ENCODE measurements at places on chromosomes 1 and 21.

- no peak for DNase-seq
Observed at GRCh38 chr21:31772674-31773555, 41.0 kb upstream of the SCAF4 start.

DNA sequence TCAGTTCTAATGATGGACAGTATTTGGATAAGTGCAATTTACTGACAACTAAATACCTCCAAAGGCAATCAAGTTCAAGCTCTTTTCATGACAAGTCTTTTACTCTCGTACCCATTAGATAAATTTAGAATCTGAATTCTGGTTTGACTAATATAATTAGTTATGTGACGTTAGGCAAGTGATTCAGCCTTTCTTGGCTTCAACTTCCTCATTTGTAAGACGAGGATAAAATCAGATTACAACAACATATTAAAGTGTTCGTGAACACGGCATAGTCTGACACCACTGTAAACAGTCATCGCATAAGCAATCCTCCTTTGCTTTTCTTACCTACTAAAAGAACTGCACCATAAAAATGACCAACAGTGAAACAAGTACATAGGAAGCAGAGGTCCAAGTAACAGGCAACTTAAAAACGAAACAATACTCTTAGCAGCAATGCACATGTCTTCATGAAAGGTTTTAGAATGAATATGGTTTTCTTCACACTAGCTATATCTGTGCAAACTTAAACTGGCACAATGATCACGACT is 25.7 kb downstream of the COA6 start:
- no peak for DNase-seq

DNA sequence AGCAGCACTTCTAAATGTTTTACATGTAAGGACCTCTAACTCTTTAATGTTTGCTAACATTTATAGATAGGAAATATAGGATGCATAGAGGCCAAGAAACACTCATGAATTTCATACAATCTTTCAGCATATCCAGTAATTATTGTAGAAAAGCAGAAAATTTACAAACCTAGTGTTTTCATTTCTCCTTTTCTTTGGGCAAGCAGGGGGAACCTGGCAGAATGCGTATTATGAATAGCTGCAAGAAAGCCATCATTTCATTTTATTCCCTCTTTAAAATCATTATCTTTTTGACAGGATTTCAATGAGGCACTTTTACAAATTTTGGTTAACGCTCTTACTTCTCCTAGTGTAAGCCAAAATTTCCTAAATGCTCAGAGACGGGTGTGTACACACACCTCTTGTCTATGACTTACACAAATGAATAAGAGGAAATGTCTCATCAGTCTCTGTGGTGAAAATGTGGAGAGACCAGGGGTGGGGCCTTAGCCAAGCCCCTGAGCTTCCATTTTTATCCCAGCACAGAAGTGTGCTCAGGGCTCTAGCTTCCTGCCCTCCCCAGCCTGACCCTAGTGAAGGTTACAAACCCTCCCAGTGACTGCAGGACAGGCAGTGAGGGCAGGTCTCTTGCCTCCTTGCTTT is 91.6 kb downstream of the LRRC8C start:
- DNase-seq, result no peak

DNA sequence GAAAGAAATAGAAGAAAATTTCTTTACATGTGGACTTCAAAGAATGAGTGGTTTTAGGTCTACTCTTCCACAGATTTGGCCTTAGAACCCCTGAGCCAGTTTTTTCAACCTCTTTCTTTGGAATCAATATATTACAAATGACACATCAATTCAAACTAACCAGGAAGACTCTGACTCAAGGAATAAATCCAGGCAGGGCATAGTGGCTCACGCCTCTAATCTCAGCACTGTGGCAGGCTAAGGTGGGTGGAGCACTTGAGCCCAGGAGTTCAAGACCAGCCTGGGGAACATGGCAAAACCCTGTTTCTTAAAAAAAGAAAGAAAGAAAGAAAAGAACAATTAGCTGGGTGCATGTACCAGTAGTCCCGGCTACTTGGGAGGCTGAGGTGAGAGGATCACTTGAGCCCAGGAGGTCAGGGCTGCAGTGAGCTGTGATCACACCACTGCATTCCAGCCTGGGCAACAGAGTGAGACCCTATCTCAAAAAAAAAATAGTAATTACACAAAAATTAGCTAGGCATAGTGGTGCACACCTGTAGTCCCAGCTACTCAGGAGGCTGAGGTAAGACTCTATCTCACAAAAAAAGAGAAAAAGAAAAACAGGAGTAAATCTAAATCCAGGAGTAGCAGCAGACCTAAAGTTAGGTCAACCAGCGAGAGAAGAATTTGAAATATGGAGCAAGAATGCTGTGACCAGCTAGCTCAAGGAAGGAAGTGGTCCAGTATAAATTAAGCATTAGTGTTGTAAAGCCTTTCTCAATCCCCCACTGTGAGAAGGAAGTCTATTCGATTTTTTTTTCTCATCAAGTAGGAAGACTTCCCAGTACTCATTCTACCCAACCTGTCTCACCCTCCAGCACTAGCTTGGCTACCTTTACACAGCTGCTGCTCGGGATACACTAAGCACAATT is 1.9 kb downstream of the SORT1 start:
- no peak for DNase-seq

- DNase-seq, result no peak
Observed at GRCh38 chr1:119978018-119978505, 81.7 kb upstream of the ADAM30 start.

GRCh38 chr1:84299536-84300170 is 1.9 kb upstream of the SAMD13 start:
- DNase-seq, result no peak

- no peak for DNase-seq
Observed at GRCh38 chr1:192980856-192981255, 78.3 kb downstream of the UCHL5 start.

- DNase-seq, result no peak
Observed at GRCh38 chr1:93595743-93596142, 85.9 kb downstream of the BCAR3 start.

- no peak for DNase-seq
Observed at GRCh38 chr1:184406479-184406878, 19.6 kb downstream of the C1orf21 start.

DNA sequence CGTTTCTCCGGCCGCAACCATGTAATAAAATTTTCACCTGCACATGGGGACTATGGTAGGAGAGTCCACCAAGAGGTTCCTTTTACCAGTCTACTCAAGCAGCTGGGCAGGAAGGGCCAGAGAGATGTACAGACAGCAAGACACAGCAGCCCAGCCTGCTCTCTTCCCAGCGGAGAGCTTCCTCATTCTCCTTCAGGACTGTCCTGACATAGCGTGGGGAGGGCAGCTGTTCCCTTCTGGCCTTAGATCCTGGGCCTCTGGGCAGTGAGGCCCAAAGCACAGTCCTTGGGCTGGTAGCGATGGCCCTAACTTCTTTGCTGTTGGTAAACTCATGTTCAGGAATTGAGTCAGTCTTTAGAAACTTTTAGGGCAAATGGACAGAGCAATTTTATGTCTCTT is 89.1 kb downstream of the BCAR3 start:
- no peak for DNase-seq

GRCh38 chr1:9909234-9910046 is 629 bp downstream of the CTNNBIP1 start:
- DNase-seq, result peak; percentile 72

GRCh38 chr1:211783266-211783665 is 47.3 kb downstream of the LPGAT1 start:
- no peak for DNase-seq

GRCh38 chr1:30047576-30047975 is 675.8 kb downstream of the MATN1 start:
- DNase-seq, result no peak

- no peak for DNase-seq
Observed at GRCh38 chr1:197173571-197174507, 27.4 kb upstream of the ASPM start.

DNA sequence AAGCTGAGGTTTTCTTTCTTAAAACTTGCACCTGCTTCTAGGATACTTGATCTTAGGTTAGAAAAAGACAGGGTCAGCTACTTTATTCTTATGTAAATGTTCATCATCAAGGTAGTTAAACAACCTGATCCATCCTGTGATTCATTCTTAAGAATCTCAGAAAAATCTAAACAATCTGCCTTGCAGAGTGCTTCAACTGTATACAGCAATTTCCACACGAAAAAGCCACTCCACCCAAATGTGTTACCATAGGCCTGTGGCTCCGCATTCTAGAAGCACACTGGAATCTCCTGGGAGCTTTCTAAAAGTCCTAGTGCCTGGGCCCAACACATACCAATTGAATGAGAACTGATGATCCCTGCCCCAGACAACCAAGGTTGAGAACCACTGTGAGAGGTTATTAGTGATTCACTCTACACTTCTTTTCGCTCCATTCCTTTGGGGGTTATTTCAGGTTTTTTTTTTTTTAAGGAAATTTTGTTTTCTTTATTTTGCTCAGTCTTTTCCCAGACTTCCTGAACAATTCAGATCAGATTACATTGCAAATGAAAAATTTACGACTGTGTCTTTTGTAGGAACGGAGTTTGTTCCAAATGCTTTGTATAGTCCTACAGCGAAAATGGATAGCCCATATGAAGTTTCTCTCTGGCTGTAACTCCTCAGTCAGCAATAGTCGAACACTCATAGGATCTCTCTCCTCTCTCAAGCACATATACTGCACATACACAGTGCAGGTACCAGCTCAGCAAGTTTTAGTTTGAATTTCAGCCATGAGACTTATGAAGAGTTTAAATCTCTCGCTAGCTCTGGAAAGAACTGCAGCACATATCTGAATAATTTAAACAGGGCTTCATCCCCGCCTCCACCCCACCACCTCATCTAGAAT is 16.1 kb downstream of the SMYD2 start:
- DNase-seq, result no peak

GRCh38 chr1:224846119-224846907 is 83.2 kb upstream of the DNAH14 start:
- DNase-seq, result no peak

- no peak for DNase-seq
Observed at GRCh38 chr1:83766241-83766691, 232.7 kb downstream of the TTLL7 start.

DNA sequence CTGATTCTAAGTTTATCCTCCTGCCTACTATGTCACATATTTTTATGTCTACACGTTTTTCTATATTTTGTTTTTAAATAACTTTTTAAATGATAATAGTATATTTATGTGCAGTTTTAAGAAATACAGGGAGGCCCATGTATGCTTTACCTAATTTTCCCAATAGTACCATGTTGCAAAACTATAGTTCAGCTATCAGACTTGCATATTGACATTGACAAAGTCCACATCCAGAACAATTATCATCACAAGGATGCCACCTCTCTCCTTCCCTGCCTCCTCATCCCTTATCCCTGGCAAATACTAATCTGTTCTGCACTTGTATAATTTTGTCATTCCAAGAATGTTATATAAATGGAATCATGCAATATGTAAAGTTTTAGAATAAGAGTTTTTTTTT is 90.9 kb downstream of the CRB1 start:
- DNase-seq, result no peak

DNA sequence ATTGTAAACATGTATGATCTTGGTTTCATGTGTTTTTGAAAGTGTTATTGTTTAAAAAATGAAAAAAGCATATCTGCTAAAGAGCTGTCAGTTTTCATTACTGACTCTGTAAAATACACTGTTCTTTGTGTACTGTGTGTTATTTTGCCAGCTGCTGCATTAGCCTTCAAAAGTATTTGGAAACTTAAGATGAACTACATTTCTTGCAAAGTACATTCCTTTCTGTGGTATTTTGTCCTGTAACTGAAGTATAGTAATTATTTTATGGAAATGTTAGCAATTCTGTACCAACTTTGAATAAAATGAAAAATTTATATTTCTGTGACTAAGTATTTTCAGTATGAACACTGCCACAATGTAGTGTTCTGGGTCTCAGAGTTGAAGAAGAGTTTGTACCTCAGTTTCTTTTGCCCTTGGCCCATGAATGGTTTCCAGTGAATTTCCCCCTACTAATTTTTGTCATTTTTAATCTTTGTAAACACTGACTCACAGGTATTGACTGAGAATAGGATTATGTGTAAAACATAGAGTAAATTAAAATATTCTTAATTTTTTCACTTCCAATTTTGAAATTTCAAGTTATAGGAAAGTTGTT is 32.7 kb downstream of the MRPS6 start:
- no peak for DNase-seq

GRCh38 chr1:225119307-225119706 is 189.8 kb downstream of the DNAH14 start:
- no peak for DNase-seq

DNA sequence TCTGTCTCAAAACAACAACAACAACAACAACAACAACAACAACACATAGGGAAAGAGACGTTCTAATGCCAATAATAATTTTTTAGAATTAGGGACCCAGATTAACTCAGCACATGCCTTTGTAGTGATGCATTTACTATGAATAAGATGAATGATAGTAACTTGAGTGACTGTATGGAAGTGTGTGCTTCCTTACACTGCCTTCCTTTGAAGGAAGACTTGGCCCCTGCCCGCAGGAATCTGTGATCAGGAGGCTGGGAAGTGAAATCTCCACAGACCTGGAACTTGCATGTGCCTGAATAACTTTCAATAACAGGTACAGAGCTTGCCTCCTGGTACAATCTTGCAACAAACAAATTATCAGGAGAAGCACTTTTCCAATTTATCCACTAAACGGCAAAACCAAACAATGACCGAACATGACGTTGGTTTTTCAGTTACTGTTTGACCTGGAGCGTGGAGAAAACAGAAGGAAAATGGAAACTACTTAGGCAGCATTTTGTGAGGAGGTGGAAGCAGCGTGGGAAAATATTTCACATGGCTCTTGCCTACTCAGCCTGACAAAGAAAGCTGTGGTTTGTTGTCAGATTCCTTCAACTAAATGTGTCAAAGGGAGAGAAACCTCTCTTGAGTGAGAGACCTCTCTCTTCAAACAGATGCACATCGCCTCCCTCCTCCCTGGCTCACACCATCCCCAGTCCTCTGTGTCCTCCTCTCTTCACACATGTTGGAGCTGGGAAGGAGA is 10.1 kb upstream of the ABCA4 start:
- no peak for DNase-seq

DNA sequence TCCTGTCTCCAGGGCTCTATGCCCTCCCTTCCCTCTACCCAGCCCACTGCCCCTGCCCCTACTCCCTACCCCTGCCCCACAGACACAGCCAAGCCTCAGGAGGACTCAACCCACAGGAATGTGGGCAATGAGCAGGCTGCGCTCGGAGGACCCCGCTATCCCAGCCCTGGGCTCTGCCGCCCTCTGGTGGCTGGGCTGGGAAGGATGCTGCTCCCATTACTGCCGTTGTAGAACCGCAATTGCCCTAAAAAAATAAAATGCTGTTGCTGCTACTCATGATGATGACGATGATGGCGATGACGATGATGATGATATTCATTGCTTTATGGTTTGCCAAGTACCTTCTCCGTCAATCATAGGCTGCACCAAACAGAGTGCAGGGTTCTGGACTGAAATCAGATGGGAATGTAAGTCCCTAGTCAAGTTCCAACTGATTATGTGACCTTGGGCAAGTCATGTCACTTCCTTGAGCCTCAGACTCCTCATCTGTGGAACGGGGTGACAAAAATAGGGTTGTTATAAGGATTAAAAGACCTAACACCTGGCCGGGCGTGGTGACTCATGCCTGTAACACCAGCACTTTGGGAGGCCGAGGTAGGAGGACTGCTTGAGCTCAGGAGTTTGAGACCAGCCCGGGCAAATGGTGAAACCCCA is 24.6 kb downstream of the ARHGEF19 start:
- DNase-seq, result peak; percentile 58
